ENCODE measurements at places on chromosomes 2 and 18.
A peak's percentile ranks its signal among the peaks of the same experiment; 100 is the strongest.

DNA sequence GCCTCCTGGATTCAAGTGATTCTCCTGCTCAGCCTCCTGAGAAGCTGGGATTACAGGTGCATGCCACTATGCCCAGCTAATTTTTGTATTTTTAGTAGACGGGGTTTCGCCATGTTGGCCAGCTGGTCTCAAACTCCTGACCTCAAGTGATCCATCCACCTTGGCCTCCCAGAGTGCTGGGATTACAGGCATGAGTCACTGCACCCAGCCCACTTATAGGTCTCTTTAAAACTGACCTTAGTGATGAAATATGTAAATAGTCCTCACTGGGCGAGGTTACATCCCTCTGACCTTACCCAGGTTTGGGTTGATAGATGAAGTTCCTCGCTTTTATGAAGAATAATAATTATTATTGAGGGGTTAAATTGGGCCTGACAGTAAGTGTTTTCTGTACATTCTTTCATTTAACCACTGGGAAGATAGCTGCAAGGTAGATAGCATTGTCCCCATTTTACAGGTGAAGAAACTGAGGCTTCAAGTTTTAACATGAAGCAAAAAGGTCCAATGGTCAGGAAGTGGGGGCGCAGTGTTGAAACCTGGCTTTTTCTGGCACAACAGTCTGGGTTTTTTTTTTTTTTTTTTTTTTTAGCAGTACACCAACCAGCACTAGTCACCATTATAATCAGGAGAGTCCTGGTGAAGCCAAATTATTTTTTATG, 174.8 kb upstream of the EPAS1 start:
- DNase-seq = no peak

DNA sequence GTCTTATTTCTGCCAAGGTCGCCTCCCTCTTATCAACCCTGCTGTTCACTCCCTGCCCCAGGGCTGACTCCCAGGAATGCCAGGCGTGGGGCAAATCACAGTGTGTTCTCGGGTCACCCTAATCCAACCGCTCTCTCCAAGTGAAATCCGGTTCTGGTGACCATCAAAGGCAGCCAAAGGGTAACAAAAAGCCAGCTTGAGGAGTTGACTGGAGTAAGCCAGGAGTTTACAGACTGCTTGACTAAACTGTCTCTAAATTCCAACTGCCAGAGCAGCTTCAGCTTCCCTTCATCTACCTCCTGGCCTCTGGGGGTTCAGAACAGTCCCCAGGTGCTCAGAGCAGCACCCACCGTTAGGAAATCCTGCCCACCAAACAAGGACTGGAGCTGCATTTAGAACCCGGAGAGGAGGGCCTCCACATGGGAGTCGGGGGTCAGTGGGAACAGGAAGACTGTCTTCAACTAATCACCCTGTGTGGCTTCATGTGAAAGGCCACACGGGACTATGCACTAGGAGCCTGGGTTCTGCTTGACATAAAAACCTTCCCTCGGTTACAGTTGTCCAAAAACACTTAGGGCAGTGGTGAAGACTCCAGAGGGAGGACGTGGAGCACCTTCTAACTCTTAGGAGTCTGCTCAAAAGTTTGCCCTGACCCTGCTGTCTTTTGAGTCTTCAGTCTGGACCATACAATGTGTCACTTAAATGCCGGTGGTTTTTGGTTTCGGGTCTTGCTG, 24.2 kb upstream of the MCFD2 start:
- no peak for DNase-seq

DNA sequence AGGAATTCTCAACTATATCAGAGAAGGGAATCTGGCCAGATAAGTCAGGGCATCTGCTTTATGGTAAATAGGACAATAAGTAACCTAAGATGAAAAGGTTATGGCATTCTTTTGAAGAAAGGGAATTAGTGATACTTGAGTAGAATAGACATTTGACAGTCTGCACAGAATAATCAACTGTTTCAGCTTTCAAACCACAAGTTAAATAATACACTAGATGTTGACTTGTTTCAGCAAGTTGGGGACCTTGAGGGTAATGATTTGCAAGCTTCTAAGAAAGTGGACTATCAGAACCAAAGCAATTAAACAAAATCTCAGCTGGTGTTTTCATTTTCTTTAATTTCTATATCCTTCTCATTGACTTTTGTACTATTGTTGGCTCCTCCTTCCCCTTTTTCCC, 54.5 kb downstream of the SLC39A10 start:
- no peak for DNase-seq

- no peak for DNase-seq
Measured at GRCh38 chr2:195458936-195459335, 198.1 kb upstream of the SLC39A10 start.

- DNase-seq = peak; percentile 74
Measured at GRCh38 chr2:231181860-231182512, 16.4 kb upstream of the ARMC9 start.

DNA sequence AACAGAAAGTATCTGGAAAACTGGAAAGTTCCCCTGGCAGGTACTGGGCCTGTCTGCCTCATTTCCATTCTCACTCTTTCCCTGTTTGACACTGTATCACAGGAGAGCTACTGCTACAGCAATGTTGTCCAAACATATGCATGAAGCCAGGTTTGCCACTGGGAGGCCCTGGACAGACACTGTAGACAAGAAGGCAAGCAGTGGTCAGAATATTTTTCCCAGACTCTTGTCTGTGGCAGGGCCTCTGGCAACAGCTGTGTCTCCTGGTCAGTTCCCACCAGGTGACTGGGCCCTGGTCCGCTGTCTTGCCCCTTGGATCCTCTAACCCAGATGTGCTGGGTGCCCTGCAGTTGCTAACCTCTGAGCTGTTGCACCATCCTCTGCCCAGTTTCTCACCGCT, 178.9 kb upstream of the FANCL start:
- DNase-seq = no peak
